ENCODE measurements at places on chromosomes 7 and 10.

- no peak for DNase-seq
These were observed 168.3 kb downstream of the HERPUD2 start for GRCh38 chr7:35526645-35527044.

DNA sequence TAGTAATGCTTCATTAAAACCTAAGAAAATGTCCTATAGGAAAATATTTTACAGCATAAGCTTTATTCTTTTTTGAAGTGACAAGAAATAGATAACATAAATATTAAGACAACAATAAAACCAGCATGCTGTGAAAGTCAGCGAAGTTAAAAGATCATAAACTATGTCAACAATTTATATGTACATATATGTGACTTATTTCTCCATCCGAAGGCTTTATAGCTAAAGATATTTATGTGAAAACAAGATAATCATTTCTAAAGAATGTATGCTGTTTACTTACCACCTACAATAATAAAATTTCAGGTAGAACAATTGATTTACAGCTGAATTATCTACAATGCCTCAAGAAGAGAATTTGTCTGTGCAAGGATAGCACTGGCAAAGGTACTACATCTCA lies 283.4 kb downstream of the CRPPA start:
- no peak for DNase-seq

DNA sequence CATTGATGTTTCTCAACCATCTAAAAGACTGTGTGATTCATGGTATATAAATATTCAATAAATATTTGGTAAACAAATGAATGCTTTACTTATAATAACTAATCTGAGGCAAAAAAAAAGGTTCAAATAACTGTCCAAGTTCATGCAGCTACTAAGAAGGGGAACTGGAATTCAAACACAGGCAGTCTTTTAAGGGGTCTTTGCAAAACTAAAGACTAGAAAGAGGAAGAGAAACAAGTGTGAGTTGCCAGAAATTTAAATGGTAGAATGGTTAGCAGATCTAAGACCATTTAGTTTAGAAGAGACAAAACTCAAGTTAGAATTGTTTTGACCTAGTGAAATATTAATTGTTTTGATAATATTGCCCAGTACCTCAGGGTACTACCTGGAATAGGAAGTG lies 642.0 kb upstream of the LRRN3 start:
- DNase-seq, result no peak

DNA sequence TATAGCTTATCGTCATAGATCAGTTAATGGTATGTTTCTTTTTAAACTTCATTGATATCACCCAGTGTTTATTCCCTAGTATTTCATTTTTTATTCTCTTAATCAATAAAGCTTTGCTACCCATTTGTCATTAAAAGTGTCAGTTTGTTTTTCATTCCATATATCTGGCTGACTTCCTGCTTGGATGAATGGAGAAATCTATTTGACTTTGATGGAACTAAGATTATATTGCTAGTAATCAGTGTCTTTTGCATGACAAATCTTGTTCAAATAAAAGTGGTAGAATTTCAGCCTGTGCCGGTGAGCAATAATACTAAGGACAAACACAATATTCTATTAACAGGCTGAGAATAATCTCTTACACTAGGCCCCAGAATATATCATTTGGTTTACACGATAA lies 203.3 kb downstream of the SEC23IP start:
- DNase-seq, result no peak

- DNase-seq, result peak; percentile 7
These were observed 24.4 kb upstream of the VSIR start for GRCh38 chr10:71797533-71798307.

Data from pulmonary artery endothelial cell (primary cell).